ENCODE measurements at places on chromosomes 2 and 18. TPM values are rescaled to one million over a fixed set of nuclear protein-coding genes. Genes with fewer than 3 reads are reported as not detected.

DNA sequence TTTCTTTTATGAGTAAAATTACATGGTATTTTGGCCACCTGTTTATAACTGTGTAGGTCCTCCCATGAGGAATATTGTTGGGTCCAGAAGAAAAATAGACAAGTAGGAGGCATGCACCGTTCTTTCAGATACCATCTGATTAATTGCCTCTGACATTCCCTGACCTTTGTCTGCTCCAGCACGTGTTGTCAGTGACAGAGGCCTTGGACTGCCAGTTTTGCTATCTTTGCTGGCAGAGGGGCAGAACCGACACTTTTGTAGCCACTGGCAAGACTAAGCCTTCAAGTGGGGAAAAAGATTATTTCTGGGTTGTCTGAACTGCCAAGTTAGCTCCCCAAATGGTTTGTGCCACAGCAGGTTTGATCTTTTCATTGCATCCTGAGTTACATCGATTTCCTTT is 276.9 kb downstream of the CAMKMT start:
- H3K4me1 ChIP-seq, result peaks cover 6% of the 10 kb centered on the region
- no peak overlapping the region for H3K4me3 ChIP-seq
- no peak for DNase-seq

GRCh38 chr2:30900381-30900780 is 93.1 kb upstream of the CAPN13 start:
- no peak for DNase-seq
- H3K4me1 ChIP-seq, result no peaks in the 10 kb centered on the region
- no peak overlapping the region for H3K27ac ChIP-seq

Gene ITGB6
- total RNA-seq, result not detected

Gene RFX8
- 1.0 TPM for total RNA-seq

Gene TMEM37
- total RNA-seq, result not detected
